ENCODE measurements at places on chromosomes 5 and 9. TPM values are rescaled to one million over a fixed set of nuclear protein-coding genes. Genes with fewer than 3 reads are reported as not detected.

- DNase-seq = no peak
Measured at GRCh38 chr9:135970128-135970815, 9.1 kb upstream of the UBAC1 start.

GRCh38 chr9:108836781-108837180 is 19.0 kb downstream of the ACTL7B start:
- DNase-seq = no peak

DNA sequence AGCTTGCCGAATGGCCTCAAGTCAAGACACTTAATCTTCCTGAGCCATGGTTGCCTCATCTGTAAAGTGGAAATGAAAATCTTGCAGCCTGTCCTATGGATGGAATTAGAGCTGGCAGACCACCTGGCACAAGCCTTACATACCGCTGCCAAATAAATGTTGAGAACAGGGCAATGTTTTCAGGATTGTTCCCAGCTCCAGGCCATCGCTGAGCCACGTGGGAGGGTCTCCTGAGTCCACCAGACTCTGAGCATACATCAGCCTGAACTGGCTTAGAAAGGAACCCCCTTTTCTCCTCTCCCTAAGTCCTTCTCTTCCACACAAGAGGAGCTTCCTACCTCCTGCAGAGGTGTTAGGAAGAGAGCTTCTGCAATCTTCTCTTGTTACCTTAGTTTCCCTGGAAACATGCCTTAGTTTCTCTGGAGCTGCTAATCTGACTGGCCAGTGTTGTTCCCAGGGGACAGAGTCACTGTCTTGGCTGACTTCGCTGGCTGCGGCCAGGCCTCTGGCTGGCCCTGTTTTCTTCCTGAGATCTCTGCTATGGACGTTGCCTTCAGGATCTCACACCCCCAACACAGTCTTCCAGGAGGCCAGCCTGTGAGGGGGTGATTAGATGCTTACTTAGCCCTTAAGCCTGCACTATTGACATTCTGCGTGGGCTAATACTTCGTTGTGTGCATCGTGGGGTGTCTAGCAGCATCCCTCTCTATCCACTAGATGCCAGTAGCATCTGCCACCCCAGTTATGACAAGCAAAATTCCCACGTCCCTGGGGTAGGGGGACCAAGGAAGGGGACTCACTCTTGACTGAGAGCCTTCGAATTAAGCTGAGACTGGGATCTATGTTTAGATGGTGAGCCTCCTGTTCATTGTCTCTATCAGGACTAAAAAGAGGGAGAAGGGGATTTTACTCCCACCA is 62.2 kb downstream of the BOD1 start:
- no peak for DNase-seq

The LCN15 gene
- not detected for total RNA-seq

Data from activated CD8-positive, alpha-beta T cell treated with anti-CD3 and anti-CD28 coated beads for 36 hours (primary cell).